ENCODE measurements at places on chromosomes 11 and 22.
A peak's percentile ranks its signal among the peaks of the same experiment; 100 is the strongest.

DNA sequence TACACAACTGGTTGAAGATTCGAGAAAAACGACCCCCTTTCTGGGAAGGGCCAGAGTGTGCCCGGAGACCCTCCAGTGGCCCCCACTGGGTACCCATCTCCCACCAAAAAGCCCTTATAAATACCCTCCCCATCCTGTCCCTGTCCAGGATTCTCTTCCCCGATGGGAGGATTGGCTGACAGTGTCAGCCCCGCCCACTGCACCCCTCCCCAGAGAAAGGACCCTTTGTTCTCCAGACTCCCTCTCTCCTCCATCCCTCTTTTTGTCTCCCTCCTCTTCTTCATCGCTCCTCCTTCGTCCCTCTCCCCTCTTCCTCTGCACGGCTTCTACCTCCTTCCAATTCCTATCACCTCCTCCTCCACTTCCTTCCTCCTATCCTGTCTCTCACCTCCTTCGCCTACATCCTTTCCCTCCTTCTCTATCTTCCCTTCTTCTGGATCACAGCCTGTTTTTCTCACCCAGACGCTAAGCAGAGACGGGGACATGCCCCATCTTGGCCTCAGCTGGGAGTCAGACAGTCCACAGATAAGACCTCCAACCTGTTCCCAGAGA, 13.3 kb upstream of the MEN1 start:
- no peak for DNase-seq

GRCh38 chr11:67584881-67585873, 1.6 kb downstream of the GSTP1 start:
- DNase-seq, result no peak

DNA sequence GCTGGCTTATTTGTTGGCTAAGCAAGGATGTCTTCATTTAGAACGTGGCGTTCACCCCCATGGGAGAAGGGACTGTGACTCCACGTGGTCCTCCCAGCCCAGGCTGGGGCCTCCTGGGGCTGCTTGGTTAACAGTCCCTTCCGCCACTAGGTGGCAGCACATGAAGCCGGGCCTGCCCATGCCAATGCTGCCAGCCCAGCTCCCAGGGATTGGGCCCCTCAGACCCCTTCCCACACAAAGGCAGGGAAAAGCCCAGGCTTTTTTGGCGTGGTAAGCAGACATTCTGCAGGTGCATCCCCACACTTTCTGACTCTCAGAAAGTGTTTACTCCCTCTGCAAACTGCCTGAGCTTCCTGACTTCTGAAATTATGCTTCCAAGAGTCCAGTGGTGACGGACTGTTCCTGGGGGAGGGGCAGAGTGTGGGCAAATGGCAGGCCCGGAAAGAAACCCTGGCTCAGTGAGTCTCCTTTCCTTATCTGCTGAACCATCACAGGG, 3.1 kb downstream of the CBX6 start:
- peak; percentile 79 for DNase-seq

DNA sequence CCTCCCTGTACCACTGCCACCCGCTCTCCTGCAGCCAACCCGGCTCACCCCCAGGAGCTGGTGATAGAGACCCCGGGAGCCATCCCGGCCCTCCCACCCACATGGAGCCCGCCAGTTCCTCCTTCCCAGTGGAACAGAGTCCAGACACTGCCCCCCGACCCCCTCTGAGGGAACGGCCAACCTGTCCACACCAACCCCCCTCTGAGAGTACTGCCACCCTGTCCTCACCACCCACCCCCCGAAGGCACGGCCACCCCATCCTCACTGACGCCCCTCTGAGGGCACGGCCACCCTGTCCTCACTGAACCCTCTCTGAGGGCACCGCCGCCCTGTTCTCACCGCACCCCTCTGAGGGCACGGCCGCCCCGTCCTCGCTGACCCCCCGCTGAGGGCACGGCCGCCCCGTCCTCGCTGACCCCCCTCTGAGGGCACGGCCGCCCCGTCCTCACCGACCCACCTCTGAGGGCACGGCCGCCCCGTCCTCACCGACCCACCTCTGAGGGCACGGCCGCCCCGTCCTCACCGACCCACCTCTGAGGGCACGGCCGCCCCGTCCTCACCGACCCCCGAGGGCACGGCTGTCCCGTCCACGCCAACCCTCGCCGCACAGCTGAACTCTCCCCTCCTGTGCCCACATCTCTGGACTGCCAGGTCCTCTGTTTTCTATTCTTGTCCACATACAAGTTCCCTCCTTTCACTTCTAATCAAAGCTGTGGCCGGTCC, 18.0 kb downstream of the TOLLIP start:
- no peak for DNase-seq

DNA sequence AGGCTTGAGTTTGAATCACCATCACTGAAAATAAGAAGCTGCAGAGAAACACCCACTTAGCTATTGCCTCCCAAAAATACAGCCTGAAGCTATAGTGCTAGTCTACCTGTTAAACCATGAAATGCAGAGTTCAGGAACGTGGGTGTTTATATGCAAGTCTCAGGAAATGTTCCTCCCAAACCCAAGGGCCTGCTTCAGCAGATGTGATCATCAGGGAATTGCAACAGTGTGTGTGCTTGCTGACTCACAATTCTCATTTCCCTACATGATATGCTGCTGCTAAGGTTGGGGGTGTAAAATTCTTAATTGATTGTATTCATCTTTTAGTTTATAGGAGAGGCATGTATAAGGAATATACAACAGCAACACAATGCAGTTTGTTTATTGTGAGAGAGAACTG, 49.6 kb downstream of the NUP98 start:
- no peak for DNase-seq

- DNase-seq, result no peak
These were observed 61.7 kb downstream of the CSNK2A3 start for GRCh38 chr11:11291041-11292015.
